Activated naive CD4-positive, alpha-beta T cell treated with anti-CD3 and anti-CD28 coated beads, Interleukin-2, amount 50 U/mL, for 16 hours (primary cell): ENCODE measurements at places on chromosomes 1 and 21.

GRCh38 chr1:162906485-162906884, 45.5 kb upstream of the CCDC190 start:
- no peak for DNase-seq

- DNase-seq, result peak; percentile 67
Measured at GRCh38 chr1:116504308-116505156, 66.3 kb downstream of the CD58 start.

- DNase-seq, result no peak
Measured at GRCh38 chr1:38746941-38747600, 112.5 kb downstream of the RRAGC start.

DNA sequence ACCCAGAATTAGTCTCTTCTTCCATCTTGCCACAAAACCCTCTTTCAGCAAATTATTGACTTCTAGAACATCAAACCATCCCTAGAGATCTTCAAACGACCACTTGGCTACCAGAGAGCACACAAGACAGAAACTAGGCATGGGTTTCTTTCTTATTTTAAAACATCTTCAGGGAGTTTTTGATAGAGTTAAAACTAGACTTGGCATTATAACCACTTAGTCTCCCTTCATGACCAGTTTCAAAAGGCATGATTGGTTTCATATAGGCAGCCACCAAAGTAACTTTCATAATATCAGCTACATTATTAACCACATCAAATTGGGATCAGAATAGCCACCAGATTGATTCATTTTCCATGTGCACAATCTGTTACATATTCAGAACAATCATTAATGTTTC, 368.4 kb upstream of the GREM2 start:
- no peak for DNase-seq

DNA sequence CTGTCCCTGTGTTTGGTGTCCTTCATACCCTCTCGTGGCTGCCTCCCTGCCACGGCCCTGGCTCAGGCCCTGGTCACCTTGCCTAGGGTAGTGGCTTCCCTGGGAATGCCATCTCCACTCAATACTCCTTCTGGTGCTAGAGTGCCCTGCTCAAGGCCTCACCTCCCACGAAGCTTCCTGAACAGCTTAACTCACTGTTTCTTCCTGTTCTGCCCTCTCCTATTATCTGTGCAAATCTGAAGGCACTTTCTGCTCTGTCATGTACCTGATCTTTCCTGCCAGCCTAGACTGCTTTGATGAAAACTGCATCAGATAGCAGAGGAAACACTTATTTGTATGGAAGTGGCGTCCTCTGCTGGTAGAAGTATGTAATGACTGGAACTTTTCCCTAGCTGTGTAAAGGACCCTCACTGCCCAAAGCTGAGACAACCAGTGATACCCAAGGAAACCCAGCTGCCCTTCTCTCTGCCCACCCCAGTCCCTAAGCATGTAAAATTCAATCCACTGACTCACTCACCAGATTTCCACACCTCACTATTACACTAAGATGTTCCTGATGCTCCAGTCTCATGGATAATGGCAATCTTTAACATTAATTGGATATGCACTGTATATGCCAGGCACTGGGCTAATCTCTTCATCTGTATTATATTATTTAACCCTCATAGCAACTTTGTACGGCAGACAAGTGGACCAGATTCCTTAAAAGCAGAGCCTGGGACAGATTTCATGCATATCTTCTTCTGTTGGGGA, 36.2 kb upstream of the BTG2 start:
- no peak for DNase-seq

DNA sequence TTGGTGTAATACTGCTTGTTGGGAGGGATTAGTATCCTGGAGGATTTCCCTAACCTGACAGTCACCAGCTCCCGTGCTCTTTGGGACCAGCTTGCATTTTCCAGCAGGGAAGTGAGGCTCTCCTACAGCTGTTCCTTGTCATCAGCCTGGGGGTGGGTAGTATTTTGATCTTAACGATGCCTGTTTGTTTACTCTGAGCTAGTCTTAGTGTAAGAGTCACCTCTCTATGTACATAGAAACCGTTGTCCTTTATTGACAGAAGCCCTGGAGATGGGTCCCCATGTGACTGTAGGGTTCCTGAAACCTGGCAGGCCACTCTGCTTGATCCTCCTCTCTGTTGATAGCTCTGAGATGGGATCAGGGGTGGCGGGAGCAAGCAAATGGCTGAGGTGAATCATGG, 58.0 kb downstream of the ACP6 start:
- DNase-seq, result no peak

DNA sequence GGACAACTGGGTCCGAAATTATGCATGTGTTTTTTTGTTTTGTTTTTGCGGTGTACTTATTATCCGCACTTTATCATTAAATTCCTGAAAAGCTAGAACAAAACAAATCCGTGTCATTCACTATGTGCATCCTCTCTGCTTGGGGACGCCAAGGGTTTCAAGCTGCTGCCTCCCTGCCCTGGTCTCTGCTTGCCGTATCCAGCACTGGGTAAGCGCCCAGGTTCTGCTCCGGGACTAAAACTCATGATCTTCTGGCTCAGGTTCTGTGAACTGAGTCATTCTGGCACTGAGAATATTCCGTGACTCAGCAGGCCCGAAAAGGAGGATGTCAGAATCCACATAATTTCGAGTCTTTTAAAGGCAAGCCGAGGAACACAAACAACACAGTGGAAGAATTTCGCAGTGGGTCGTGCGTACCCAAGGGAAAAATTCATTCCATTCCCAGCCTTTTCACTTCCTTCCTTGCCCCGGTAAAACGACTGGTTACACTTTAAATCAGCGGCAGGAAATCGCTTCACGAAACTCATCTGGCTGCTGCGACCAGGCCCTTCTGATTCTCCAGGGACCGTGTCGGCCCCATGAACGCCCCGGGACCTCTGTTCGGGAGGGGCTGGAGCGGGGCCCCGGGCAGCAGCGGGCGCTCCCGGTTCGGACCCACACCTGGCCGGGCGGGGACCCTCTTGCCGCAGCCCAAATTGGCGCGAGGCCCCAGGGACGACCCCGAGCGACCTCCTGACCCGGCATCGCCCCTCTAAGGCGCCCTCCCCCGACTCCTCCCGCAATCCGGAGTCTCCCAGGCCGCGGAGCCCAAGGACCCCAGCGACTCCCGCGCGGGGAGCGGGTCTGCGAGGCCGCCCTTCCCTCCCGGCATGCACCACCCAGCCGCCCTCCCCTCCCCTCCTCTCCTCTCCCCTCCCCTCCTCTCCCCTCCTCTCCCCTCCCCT, 746 bp upstream of the LAMC1 start:
- peak; percentile 37 for DNase-seq

- no peak for DNase-seq
Measured at GRCh38 chr1:18649693-18650370, 19.2 kb downstream of the PAX7 start.

DNA sequence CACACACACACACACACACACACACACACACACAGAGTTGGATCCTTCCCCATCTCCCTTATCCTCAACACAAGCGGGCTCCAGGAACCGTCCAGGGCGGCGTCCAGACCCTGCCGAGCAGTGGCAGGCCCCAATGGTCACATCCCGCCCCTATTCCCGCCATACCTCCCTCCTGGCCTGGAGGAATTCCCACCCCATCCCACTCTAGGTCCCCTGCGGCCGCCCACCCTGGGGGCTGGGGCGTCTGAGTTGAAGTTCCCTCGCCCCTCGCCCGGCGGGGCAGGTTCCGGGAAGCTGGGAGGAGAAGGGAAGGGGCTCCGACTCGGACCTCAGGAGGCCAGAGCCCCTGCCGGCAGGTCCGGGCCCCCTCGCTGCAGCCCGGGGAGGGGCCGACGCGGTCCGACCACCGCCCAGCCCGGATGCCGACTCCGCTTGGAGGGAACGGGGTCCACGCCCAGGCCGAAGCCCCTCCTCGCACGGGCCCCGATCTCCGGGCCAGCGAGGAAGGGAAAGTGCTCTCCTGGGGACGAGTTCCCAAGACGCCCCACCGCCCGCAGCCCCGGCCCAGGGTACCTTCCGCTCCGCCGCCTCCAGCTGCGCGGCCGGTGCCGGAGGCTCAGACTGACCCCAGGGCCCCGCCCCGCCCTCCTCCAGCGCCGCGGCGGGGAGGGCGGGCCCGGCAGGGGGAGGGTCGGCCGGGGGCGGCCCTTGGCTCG, at the start of gene RHOC:
Gene RHOC (minus strand): TSS at position 623 of the 716 bp plus-strand sequence. CDS start 3,328 bp downstream, outside the sequence.
- DNase-seq, result no peak

- peak; percentile 18 for DNase-seq
Measured at GRCh38 chr1:50977575-50978143, 7.6 kb downstream of the CDKN2C start.

- DNase-seq, result no peak
Measured at GRCh38 chr1:201331166-201331565, 46.3 kb downstream of the TNNT2 start.

- no peak for DNase-seq
Measured at GRCh38 chr1:115912116-115912515, 64.2 kb upstream of the SLC22A15 start.

DNA sequence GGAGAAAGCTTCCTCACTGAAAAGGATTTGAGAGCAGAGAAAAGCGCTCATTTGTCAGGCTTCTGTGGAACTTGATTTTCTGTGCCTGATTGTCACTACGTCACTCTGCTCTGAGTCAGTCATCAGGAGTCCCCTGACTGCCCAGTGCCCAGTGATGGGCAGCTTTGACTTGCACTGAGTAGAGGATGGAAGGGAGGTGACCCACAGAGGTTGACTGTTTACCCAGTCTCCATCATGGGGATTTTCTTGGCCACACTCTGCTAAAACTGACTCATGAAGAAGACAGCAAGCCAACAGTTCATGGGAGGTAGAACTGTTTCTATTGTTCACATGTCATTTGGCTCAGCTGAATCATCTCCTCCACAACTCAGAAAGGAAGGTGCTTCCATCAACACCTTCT, 82.1 kb upstream of the DUSP10 start:
- no peak for DNase-seq

DNA sequence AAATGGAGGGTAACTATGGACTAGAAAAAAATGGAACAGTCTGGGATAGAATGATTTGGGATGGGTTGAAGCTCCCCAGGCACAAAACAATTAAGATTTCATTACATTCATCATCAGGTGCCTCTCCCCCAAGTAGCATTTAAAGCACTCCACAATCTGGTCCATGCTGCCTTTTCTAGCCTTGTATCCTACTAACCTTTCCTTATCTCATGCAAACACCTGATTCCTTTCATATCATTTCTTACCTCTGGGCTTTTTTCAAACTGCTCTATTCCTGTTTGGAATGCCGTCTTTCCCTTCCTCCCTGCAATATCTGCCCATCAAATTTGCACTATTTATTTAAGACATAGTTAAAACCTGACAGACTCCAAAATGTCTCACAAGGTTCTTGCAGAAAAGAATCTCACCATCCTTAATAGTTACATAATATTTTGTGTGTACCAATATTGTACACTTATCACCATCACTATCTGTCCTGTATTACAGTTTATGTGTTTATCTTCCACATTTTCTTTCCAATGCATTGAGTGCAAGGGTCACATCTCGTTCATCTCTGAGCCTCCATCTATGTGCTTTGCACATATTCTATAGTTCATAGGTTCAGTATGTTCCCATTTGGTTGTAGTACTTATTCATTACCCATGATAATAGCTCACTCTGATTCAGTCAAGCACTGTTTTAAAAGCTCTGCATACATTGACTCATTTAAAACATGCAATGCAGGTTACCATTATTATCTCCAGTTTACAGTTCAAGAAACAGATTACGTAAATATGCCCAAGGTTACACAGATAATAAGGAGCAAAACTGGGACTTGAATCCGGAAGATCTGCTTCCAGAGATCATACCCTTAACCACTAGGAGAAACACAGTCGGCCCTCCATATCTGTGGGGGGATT, 16.1 kb upstream of the SHCBP1L start:
- no peak for DNase-seq

DNA sequence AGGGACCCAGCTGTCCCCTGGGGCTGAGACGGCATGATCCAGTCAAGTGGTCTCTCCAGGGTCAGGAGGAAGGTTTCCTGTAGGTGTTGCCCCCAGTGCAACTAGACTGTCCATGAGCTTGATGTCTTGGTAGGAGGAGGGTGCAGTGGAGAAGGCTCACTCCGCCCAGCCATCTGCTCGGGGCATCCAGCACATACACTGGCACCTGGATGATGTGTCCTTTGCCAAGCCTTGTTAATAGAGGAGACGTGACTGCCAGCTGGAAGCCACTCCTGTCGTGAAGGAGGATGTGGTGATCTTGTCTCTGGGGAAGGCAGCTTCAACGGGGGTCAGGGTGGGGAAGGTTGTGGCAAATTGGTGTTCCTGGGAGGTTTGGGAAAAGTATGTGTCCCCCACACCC, 6.2 kb downstream of the DISP3 start:
- no peak for DNase-seq

- no peak for DNase-seq
Measured at GRCh38 chr1:247336390-247336789, 4.7 kb upstream of the ZNF496 start.

DNA sequence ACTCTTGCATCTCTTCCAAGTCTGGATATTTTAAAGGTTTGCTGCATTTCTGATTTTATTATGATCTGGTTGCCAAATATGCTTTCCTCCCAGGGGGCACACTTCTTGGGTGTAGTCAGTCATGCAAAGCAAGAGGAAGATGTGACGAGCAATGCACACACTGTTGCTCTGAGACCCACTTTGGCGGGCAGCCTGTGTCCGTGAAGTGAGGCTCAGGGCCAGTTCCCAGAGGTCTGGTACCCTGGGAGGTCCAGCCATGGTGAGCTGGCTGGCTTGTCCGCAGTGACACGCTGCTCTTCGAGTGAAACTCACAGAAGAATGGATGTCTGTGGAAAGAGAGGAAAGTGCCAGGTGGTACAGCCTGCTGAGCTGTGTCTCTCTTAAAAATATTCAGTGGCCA, 52.8 kb upstream of the EDN2 start:
- no peak for DNase-seq

GRCh38 chr1:23756676-23757075, 13.4 kb downstream of the ELOA start:
- no peak for DNase-seq

GRCh38 chr1:187067160-187067559, 238.4 kb downstream of the PLA2G4A start:
- no peak for DNase-seq

DNA sequence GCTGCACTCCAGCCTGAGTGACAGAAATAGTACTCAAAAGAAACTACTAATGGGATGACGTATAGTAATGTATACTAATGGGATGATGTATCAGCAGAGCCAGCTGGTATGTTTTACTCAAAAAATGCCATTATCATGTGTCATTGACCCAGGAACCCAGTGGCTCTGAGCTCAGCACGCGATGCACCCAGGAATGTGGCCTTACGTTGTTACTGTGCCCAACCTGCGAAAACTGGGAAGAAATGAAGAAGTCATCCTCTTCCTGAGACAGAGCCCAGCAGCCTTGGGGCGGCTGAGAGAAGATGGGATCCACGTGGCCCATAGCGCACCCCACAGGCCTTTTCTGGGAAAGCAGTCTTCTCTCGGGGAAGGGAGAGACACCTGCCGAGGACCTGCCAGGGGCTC, 8.8 kb downstream of the UBE2J2 start:
- no peak for DNase-seq

- peak; percentile 47 for DNase-seq
Measured at GRCh38 chr1:87331365-87332241, 2.9 kb downstream of the LMO4 start.

DNA sequence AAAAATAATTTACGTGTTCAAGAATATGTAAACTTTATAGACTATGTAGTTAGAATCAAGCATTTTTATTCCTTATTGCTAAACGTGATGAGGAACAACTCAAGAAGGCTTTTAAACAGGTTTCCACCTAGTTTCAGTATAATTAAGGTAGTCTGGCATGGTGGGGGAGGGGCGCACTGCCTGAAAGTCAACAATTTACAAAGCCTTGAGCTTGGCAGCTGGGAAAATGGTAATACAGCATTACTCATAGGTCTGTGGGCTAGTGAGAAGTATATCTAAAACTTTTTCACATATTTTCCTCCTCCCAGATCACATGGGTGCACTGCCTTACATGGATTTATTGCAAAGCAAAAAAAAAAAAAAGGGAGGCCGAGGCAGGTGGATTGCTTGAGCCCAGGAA, 75.2 kb downstream of the EVI5 start:
- no peak for DNase-seq
